ENCODE measurements at places on chromosomes 1 and 21.

DNA sequence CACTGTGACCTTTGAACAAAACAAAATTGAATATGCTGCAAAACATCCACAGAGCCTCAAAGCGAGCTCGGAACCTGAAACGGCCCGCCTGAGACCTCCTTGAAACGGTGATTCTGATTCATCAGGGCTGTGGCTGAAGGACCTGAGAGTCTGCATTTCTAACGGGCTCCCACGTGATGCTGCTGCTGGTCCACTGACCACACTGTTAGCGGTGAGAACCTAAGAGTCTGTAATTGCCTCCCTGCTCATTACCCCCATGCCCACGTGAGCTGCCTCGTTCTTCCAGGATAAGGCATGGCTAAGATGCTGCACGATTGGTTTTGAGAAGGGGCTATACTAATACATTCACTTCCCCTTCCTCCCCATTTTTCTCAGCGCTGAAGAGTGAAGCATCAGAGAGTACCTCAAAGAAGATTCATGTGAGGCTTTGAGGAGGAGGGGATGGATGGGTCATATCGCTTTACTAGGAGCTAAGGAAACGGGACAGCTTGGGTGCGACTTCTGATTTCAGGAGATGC lies 9.7 kb downstream of the TLR5 start:
- DNase-seq, result no peak

DNA sequence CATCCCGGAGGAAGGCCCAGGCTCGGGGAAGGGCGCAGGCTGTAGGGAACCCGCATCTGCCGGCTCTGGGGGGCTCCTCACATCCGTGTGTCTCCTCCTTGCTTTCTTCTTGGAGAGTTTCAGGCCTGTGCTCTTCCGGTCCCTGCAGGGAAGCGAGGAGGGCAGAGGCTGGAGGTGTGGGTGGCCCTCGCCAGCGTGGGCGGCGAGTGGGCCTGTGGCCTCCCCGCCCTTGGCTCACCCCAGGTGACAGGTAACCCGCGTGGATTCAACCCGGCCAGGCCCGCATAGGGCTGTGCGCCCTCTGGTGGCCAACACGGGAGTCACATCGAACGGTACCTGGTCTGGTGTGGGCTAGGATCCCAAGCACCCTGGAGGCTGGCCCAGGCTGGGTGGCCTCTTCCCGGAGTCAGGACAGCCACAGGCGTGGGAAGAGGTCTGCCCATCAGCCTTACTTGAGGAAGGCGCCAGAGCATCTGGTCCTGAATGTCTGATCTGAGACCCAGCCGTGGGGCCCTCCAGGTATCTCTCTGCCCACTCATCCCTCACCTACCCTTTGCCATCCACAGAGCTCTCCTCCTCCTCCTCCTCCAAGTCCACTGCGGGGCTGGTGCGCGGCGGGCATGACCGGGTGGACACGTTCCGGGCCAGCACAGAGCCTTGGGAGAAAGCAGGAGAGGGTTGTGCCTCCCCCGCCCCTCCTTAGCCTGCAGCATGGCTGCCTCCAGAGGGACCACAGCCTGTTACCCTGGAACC lies 9.6 kb upstream of the TNFRSF25 start:
- no peak for DNase-seq

DNA sequence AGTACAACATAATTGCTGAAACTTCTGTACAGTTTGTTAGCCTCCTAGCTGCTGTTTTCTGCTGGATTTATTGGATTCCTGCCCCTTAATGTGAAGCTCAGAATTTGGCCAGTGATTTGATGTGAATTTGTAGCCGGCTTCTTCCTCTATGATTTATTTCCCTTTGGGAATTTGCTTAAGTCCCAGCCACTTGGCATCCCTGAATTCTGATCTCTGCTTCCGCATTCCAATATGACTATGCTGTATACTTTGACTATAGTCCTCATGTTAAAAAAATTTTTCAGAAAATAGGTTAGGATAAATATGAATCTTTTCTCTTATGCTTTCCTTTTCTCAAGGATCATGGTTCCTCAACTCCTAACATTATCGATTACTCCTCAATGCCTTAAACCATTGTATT lies 12.4 kb upstream of the LRIF1 start:
- DNase-seq, result no peak

DNA sequence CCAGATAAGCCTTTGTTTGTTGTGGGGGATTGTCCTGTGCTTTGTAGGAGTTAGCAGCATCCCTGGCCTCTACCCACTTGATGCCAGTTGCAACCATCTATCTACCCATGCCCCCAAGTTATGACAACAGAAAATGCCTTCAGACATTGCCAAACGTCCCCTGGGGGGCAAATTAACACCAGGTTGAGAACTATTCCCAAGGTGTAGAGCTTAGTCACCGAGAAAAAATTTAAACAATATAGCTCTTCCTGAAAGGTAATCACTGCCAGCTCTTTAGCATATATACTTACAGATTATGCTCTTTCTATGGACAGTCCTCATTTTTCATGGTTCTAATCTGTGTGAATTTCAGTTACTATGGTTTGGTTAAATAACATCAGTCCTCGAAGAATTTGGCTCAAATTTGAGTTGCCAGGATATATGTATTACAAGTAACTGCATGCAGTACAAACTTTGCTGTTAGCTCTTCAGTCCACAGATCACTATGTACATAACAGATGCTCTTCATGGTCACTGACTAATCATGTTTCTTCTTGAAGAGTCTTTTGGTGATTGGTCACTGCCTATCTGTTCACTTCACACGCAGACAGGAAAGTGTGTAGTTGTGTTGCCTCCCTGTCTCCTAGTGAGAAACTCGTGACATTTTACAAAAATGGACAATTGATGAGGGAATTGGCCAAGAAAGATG lies 25.2 kb downstream of the MAPKAPK2 start:
- DNase-seq, result no peak

- no peak for DNase-seq
Measured at GRCh38 chr1:107740579-107740978, 224.4 kb downstream of the VAV3 start.

GRCh38 chr21:41923186-41923585 lies 30.6 kb downstream of the C2CD2 start:
- no peak for DNase-seq

GRCh38 chr21:29236201-29236600 lies 62.5 kb upstream of the BACH1 start:
- DNase-seq, result no peak

DNA sequence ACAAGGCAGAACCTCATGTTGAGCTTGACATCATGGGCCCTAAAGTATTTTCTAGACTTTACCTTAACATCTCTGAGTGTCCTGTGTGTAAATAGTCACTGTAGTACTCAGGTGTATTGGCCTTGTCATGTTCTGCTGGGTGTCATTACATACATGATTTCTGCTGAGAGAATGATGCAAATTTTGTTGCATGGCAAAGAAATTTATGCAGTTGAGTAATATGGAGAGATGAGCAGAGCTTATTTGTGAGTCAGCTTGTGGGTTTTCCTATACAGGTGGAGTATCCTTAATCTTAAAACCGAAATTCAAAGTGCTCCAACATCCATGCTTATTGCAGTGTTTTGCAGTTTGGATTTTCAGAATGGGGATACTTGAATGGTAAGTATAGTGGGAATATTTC lies 36.6 kb downstream of the RGL1 start:
- no peak for DNase-seq

DNA sequence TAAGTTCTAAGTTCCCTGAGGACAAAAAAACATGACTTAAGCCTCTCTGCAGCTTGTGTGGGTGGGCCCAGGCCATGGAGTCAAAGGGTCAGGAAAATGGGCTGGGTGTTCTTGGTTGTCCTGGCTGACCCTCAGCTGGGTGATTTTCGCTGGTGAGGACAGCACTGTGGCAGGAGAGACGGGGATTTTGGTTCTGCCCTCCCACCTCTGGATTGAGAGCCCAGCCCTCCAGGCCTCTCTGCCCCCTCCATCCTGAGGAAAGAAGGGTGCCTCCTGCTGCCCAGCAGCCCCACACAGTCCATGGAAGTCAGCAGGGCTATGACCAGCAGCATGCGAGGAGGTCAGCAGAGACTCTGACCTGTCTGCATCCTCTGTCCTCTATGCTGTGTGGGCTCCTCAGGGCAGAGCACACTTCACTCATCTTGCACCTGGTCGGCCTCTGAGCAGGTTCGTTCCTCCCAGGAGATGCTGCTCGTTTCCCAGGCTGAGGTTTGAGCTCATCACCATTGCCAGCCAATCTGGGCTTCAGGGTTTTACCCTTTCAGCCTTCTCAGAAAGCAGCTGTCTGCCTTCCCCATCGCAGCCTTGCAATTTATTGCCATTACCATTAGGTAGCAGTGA lies 26.5 kb downstream of the PHGDH start:
- no peak for DNase-seq

GRCh38 chr1:46175243-46175642 lies 356 bp downstream of the TSPAN1 start:
- DNase-seq, result no peak

DNA sequence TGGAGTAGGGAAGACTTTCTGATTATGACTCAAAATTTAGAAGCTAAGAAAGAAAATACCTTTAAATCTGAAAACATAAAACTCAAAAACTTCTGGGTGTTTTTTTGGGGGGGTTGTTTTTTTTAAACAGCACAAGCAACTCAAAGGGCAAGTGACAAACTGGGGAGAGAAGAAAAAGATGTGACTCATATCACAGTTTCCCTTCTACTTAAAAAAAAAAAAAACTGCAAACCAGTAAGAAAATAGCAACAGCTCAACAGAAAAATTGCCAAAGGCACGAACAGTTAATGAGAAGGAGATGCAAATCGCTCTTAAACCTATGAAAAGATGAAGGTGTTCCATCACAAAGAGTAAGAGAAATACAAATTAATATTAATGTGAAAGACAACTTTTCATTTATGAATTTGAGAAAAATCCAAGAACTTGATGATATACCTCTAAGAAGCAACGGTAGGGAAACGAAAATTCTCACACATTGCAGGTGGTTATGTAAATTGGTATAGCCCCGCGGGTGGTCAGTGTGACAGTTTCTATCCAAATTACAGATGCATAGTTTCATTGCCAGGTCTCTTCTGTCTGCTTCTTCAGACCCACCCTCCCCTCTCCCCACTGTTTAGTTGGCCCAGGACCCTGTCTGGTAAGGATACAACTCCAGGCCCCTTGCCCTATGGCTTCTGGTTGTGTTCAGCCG lies 9.0 kb downstream of the IFNAR2 start:
- no peak for DNase-seq

DNA sequence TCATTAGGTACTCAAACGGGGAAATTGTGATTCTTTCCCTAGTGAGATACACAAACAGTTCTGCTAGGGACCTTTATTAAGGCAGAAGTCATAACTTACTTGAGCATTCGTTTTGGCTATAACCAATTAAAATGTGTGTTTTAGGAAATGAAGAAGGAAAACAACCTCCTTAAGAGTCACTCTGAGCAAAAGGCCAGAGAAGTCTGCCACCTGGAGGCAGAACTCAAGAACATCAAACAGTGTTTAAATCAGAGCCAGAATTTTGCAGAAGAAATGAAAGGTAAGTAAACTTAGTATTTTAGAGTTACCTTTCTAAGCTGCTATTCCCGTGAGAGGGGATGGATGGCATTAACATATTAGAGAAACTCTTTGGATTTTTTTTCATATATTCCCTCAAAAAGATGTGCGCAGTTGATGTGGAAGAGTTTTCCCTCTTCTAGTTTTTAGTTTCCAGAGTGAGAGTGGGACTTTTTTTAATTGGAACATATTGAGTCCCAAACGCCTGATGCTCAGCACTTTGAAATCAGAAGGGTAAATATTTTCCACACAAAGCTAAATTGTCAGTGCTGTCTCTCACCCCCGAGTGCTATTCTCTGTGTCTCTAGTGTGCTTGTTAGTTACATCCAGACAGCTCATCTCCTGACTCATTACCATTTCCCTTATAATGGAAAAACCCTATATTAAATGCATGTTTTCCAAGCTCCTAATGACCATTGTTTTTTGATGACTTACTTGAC lies 34.9 kb downstream of the CENPF start:
- no peak for DNase-seq

DNA sequence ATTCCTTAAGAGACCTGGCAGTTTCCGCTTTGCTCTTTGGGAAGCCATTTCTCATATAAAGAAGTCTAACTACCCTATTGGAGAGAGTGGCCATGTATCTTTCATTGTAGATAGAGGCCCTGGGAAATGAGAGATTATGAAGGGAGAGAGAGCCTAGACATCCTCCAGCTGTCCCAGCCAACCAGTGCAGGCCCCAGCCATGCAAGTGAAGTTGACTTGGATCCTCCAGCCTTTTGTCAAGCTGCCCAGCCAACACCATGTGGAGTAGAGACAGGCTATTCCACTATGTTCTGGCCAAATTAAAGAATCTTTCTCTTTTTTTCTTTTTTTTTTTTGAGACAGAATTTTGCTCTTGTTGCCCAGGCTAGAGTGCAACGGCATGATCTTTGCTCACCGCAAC lies 7.1 kb upstream of the ANP32E start:
- no peak for DNase-seq

GRCh38 chr1:214934045-214934444 lies 148.5 kb upstream of the KCNK2 start:
- DNase-seq, result no peak

DNA sequence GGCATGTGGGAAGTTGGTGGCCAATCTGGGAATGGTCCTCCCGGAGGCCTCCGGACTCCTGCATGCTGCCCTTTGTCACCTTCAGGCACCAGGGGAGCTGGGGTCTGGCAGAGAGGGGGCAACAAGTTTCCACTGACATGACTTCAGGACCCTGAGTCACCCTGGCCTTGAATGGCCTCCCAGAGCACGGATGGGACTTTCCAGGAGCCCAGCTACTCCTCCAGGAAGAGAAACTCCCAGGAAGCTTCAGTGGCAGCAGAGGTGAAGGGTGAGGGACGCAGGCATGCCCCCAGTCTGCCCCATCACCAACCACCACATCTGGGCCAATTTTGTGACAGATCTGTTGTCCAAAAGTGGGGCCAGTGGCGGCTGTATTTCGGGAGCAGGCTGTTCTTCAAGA lies 55.9 kb upstream of the WASF2 start:
- DNase-seq, result no peak

DNA sequence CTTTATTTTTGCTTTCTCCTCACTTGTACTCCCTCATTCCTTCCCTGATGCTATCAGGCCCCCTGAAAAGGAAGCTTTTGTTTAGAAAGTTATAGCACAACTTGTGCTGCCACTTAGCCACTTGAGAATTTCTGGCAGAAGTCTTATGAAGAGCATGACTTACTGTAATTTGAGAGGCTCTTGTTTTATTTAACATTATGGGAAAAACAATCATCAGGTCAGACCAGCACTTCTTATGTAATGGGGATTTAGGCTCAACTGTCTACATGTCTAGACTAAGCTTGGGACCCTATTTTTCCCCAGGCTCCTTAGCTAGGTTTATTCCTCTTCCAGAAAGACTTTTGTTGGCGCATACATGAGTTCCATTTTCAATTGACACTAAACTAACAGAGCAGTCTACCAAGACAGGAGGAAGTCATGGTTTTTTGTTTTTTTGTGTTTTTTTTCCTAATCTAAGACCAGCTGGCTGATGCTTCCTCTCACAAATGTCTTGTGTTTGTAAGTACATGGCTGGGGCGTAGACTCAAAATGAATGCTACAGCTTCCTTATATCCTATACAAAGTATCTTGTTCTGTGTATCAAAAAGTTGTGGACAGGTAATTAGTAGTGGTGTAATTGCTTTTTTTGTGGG lies 31.5 kb downstream of the TNFSF4 start:
- no peak for DNase-seq

Measured in tibial artery (tissue), 4 donors.